CD8-positive, alpha-beta memory T cell (primary cell): ENCODE measurements at places on chromosomes 1 and 21. TPM values are rescaled to one million over a fixed set of nuclear protein-coding genes. Genes with fewer than 3 reads are reported as not detected.

The NBPF4 gene
- total RNA-seq = 0.11 TPM

The KRTAP13-2 gene
- not detected for total RNA-seq

The UBL4B gene
- not detected for total RNA-seq

The CDK18 gene
- 1.6 TPM for total RNA-seq

DNA sequence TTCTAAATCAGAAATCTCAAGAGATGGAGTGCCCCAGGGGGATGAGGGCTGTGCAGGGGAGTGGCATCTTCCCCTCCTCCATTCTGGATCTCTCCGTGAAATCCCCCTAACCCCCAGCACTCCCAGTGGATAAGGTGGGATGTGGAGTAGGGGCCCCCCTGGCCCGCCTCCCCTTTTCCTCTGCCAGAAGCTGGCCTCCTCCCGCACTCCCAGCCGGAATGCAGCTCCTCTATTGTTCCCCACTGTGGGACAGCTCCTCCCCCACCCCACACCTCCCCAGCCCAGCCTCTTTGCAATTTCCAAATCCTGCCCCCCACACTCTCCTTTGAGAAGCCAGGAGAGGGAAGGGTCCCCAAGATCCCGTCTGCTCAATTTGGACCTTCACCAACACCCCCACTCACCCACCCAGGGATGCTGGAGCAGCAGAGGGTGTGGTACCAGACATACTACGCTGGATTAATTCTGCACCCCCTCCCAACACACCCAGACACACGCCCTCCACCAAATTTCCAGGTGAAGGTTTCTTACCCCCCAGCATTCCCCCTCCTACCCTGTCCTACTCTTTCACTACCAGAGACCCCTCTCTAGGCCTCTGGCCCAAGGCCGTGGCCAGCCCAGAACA is 1.9 kb downstream of the MEX3A start:
- H3K27ac ChIP-seq = no peak overlapping the region
- peaks cover 6% of the 10 kb centered on the region for H3K4me1 ChIP-seq
- H3K4me3 ChIP-seq = no peak overlapping the region
- no peak for DNase-seq
- H3K27me3 ChIP-seq = peaks cover 19% of the 10 kb centered on the region

- no peak for DNase-seq
- H3K27ac ChIP-seq = no peak overlapping the region
- no peaks in the 10 kb centered on the region for H3K27me3 ChIP-seq
- H3K4me1 ChIP-seq = no peaks in the 10 kb centered on the region
Observed at GRCh38 chr1:35894183-35894582, 11.2 kb downstream of the AGO1 start.

GRCh38 chr21:14491269-14491681 is 54.8 kb downstream of the SAMSN1 start:
- H3K4me1 ChIP-seq = no peaks in the 10 kb centered on the region
- H3K4me3 ChIP-seq = no peak overlapping the region
- H3K27ac ChIP-seq = no peak overlapping the region
- H3K27me3 ChIP-seq = no peaks in the 10 kb centered on the region

DNA sequence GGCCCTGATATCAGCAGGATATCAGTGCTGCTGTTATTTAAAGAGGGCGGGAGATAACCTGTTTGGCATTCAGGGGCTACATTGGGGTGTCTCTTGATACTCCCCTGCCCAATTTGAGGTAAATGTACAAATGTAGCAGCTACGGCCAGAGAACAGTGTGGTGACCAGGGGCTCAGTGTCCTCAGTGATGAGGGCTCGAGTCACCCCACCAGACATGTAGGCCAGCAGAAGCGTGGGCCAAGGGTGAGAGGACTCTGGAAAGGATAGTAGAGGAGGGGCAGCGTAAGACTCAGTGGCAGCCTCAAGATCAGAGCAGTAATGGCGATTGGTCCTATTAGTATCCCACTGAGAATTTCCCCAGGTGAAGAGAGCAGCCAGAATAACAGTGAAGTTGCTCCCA is 108.4 kb downstream of the XCL2 start:
- no peak for DNase-seq
- no peaks in the 10 kb centered on the region for H3K36me3 ChIP-seq
- H3K27ac ChIP-seq = no peak overlapping the region
- H3K27me3 ChIP-seq = no peaks in the 10 kb centered on the region
- no peak overlapping the region for H3K4me3 ChIP-seq

- H3K4me1 ChIP-seq = peaks cover 78% of the 10 kb centered on the region
- H3K27ac ChIP-seq = no peak overlapping the region
- no peak for DNase-seq
- no peaks in the 10 kb centered on the region for H3K36me3 ChIP-seq
- no peak overlapping the region for H3K4me3 ChIP-seq
- no peaks in the 10 kb centered on the region for H3K27me3 ChIP-seq
Observed at GRCh38 chr1:89672489-89673183, 39.7 kb downstream of the LRRC8C start.

GRCh38 chr1:190328361-190328760 is 149.3 kb downstream of the BRINP3 start:
- no peak overlapping the region for H3K27ac ChIP-seq
- no peak for DNase-seq
- H3K36me3 ChIP-seq = no peaks in the 10 kb centered on the region
- no peaks in the 10 kb centered on the region for H3K4me1 ChIP-seq
- H3K4me3 ChIP-seq = no peak overlapping the region
- H3K27me3 ChIP-seq = no peaks in the 10 kb centered on the region

GRCh38 chr1:24963099-24963872 is 33.2 kb upstream of the RUNX3 start:
- H3K27ac ChIP-seq = no peak overlapping the region
- DNase-seq = no peak
- no peaks in the 10 kb centered on the region for H3K27me3 ChIP-seq
- H3K4me1 ChIP-seq = peaks cover 48% of the 10 kb centered on the region

GRCh38 chr1:115409094-115410015 is 71.3 kb upstream of the NGF start:
- H3K4me1 ChIP-seq = no peaks in the 10 kb centered on the region
- no peaks in the 10 kb centered on the region for H3K36me3 ChIP-seq
- H3K27ac ChIP-seq = no peak overlapping the region

GRCh38 chr1:151501474-151501873 is 9.7 kb upstream of the CGN start:
- H3K36me3 ChIP-seq = no peaks in the 10 kb centered on the region
- DNase-seq = no peak
- H3K27ac ChIP-seq = no peak overlapping the region
- no peaks in the 10 kb centered on the region for H3K4me1 ChIP-seq
- no peaks in the 10 kb centered on the region for H3K27me3 ChIP-seq

GRCh38 chr1:63792152-63792551 is 18.3 kb downstream of the ROR1 start:
- no peak overlapping the region for H3K27ac ChIP-seq
- no peaks in the 10 kb centered on the region for H3K27me3 ChIP-seq
- H3K4me3 ChIP-seq = no peak overlapping the region
- no peaks in the 10 kb centered on the region for H3K36me3 ChIP-seq
- DNase-seq = no peak

DNA sequence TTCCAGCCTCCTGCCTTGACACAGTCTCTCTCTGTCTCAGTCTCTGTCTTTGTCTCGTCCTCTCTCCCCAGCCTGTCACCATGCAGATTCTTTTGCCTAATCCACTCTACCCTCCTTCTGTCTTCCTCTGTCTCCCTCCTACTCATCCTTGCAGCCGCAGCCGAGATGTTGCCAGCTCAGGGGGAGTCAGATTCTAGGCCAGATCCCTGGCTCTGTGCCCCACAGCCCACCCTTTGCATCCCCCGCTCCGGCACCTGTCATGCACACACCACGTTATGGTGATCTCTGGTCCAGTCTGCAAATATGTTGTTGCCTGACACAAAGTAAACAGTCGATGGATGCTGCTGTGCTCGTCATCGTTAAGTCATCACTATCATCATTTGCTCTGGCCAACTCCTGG is 35.5 kb upstream of the IGSF21 start:
- no peak overlapping the region for H3K27ac ChIP-seq
- no peak for DNase-seq
- peaks cover 11% of the 10 kb centered on the region for H3K4me1 ChIP-seq
- no peaks in the 10 kb centered on the region for H3K27me3 ChIP-seq
- no peaks in the 10 kb centered on the region for H3K36me3 ChIP-seq

GRCh38 chr1:65276197-65276939 is 33.0 kb upstream of the DNAJC6 start:
- H3K4me3 ChIP-seq = no peak overlapping the region
- no peaks in the 10 kb centered on the region for H3K4me1 ChIP-seq
- no peaks in the 10 kb centered on the region for H3K36me3 ChIP-seq
- no peak for DNase-seq
- H3K27me3 ChIP-seq = peaks cover 8% of the 10 kb centered on the region

- no peak overlapping the region for H3K4me3 ChIP-seq
- H3K36me3 ChIP-seq = no peaks in the 10 kb centered on the region
- H3K27me3 ChIP-seq = no peaks in the 10 kb centered on the region
- no peak overlapping the region for H3K27ac ChIP-seq
Observed at GRCh38 chr21:41477641-41478318, 30.2 kb downstream of the TMPRSS2 start.

DNA sequence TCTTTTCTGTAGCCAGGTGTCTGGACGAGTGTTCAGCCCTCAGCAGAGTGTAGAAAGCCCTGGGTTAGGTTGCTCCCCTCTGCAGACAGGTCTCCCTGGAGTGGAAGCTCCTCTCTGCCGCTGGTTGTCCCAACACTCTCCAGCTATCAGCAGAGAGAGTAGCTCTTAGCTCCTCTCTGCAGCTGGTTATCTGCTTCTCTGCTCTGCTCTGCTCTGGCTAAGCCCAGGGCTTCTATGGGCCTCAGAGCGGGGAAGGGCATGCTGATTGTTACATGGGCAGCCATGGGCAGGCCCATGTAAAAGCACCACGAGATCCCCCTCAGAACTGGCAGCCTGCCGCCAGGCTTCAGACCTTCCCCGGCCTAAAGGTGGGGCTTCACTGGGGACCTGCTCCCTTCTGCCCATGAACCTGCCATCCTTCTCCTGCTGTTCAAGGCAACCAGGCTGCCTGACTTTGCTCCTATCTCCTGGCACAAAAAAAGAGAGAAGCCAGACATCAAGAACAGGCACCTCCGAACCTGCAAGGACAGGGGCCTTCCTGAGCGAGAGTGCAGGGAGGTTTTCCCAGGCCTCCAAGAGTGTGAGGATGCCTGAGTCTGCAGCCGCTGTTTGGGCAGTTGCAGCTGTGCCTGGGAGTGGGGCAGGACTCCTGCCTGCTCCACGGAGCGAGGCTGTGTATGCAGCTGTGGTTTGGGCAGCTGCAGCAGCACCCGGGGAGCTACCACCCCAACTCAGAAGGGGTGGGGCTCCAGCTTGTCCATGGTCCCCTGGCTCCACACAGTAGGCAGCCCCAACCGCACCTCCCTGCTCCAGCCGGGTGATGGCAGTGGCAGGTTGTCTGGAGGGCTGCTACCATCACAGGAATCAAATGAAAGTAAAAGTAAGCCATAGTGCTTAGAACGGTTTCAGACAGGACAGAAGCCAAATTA is 973.7 kb downstream of the LTN1 start:
- no peaks in the 10 kb centered on the region for H3K4me1 ChIP-seq
- no peaks in the 10 kb centered on the region for H3K27me3 ChIP-seq
- no peak overlapping the region for H3K27ac ChIP-seq
- DNase-seq = no peak
- H3K36me3 ChIP-seq = no peaks in the 10 kb centered on the region

DNA sequence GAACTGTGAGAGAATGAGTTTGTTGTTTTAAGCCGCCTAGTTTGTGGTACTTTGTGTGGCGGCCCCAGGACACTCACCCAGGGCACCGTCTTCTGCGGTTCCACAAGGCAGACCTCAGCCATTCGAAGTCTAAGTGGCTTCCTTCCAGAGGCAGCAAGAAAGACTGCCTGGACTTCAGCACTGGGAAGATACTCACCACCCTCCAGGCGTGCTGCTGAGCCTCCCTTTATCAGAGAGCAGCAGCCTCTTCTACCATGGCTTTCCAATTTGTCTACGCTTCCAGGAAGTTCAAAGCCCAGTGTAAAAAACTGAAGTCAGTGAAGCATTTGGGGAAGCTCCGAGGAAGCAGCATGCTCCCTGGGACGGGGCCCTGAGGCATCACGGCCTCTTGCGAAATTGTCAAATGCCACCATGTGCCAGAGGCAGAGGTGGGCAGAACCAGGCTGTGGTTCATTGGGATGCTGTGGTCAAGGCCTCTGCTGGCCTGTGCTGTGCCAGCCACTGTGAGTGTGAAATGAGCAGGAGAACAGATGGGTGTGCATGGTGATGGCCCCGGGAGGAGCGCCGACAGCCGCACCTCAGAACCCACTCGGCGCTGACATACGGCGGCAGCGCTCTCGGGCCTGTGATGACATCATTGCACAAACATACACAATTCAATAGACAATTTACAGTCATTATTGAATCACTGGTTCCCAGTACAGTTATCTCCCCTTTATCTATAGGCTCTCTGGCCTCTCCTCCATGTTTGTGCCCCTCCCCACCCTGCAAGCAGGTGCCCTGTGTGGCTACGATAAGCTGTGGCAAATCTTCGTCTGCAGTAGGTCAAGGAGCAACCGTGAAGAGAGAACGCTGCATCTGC is 110.4 kb downstream of the PDE9A start:
- DNase-seq = no peak
- no peaks in the 10 kb centered on the region for H3K4me1 ChIP-seq
- H3K27ac ChIP-seq = no peak overlapping the region
- H3K27me3 ChIP-seq = no peaks in the 10 kb centered on the region

GRCh38 chr1:38018864-38019343 is 6.4 kb downstream of the UTP11 start:
- no peaks in the 10 kb centered on the region for H3K27me3 ChIP-seq
- H3K4me1 ChIP-seq = peaks cover 8% of the 10 kb centered on the region
- no peak overlapping the region for H3K4me3 ChIP-seq
- H3K36me3 ChIP-seq = peaks cover 59% of the 10 kb centered on the region
- DNase-seq = peak; percentile 51

- peaks cover 20% of the 10 kb centered on the region for H3K4me1 ChIP-seq
- H3K27me3 ChIP-seq = no peaks in the 10 kb centered on the region
- no peak overlapping the region for H3K4me3 ChIP-seq
- no peak for DNase-seq
Observed at GRCh38 chr1:153791648-153792253, 16.5 kb downstream of the SLC27A3 start.

GRCh38 chr21:26852423-26852822 is 7.2 kb upstream of the ADAMTS1 start:
- H3K36me3 ChIP-seq = no peaks in the 10 kb centered on the region

- no peaks in the 10 kb centered on the region for H3K4me1 ChIP-seq
- H3K4me3 ChIP-seq = no peak overlapping the region
- H3K27ac ChIP-seq = no peak overlapping the region
- H3K27me3 ChIP-seq = no peaks in the 10 kb centered on the region
Observed at GRCh38 chr1:204348722-204349121, 11.0 kb downstream of the PLEKHA6 start.

GRCh38 chr1:186993996-186994395 is 165.2 kb downstream of the PLA2G4A start:
- DNase-seq = no peak
- H3K36me3 ChIP-seq = no peaks in the 10 kb centered on the region
- H3K27me3 ChIP-seq = no peaks in the 10 kb centered on the region
- no peak overlapping the region for H3K27ac ChIP-seq

DNA sequence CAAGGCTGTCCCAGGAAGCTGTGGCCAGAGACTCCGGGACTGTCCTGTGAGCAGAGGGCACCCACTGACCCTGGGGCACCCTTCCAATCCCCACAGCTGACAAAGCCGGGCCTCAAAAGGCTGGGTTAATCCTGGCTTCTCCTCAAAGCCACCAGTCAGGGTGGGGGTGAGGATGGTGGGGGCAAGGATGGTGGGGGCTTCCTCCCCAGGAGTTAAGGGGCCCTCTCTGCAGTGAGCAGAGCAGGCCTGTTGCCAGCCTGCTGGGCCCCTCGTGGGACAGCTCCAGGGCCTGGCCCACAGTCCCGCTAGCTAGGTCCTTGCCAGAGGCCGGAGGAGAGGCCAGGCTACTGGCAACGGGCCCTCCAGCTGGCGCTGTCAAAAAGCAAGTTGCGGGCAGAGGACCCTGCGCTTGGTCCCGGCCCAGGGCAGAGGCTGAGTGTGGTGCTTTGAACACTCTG is 37.9 kb upstream of the CCDC27 start:
- no peaks in the 10 kb centered on the region for H3K36me3 ChIP-seq
- H3K4me3 ChIP-seq = no peak overlapping the region
- no peaks in the 10 kb centered on the region for H3K27me3 ChIP-seq
- H3K4me1 ChIP-seq = peaks cover 2% of the 10 kb centered on the region
- no peak overlapping the region for H3K27ac ChIP-seq
